ENCODE measurements at places on chromosomes 3 and 15. TPM values are rescaled to one million over a fixed set of nuclear protein-coding genes. Genes with fewer than 3 reads are reported as not detected.

IL17RD gene
- 38.4 TPM for total RNA-seq

ANKUB1 gene
- total RNA-seq = not detected

TNK2 gene
- 17.4 TPM for total RNA-seq

PLA2G4D gene
- total RNA-seq = not detected

GLCE gene
- total RNA-seq = 47.1 TPM

DNA sequence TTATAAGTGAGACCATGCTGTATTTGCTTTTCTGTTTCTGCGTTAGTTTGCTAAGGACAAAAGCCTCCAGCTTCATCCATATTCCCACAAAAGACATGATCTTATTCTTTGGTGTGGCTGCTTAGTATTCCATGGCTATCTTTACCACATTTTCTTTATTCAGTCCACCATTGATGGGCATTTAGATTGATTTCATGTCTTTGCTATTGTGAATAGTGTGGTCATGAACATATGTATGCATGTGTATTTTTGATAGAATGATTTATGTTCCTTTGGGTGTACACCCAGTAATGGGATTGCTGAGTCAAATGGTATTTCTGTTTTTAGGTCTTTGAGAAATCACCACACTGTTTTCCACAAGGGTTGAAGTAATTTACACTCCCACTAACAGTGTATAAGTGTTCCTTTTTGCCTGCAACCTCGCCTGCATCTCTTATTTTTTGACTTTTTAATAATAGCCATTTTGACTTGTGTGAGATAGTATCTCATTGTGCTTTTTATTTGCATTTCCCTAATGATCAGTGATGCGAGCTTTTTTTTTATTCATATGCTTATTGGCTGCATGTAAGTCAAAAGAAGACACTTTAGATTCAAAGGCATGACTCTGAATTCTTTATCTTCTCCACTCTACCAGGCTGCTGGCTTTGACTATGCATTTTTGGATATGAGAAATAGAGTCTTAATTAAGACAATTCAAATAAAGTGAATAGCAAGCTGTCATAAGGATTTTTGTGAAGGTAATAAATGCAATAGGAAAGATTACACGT, 183.3 kb upstream of the SYNPR start:
- no peak overlapping the region for H3K4me3 ChIP-seq
- no peaks in the 10 kb centered on the region for H3K4me1 ChIP-seq
- H3K27ac ChIP-seq = no peak overlapping the region
- DNase-seq = no peak
- H3K27me3 ChIP-seq = no peaks in the 10 kb centered on the region
- no peaks in the 10 kb centered on the region for H3K36me3 ChIP-seq

DNA sequence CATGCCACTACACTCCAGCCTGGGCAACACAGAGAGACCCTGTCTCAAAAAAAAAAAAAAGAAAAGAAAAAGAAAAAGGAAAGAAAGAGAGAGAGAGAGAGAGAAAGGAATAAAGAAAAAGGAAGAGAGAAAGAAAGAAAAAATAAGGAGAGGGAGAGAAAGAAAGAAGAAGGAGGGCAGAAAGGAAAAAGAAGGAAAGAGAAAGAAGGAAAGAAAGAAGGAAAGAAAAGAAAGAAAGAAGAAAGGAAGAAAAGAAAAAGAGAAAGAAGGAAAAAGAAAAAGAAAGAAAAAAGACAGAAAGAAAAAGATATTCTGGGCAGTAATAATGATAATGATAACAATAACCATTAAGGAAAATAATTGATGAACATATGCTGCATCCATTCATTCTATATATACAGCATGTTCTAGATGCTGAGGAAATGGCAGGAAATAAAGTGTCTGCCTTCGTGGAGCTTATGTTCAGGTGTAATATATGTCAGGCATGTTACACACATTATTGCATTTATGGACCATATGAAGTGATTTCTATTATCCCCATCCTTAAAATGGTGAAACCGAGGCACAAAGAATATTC, 37.4 kb upstream of the MAGEF1 start:
- H3K4me3 ChIP-seq = no peak overlapping the region
- peaks cover 4% of the 10 kb centered on the region for H3K27me3 ChIP-seq
- H3K4me1 ChIP-seq = no peaks in the 10 kb centered on the region

GRCh38 chr3:94064243-94064860, 1.5 kb downstream of the NSUN3 start:
- no peak for DNase-seq
- H3K4me3 ChIP-seq = no peak overlapping the region
- H3K4me1 ChIP-seq = no peaks in the 10 kb centered on the region

DNA sequence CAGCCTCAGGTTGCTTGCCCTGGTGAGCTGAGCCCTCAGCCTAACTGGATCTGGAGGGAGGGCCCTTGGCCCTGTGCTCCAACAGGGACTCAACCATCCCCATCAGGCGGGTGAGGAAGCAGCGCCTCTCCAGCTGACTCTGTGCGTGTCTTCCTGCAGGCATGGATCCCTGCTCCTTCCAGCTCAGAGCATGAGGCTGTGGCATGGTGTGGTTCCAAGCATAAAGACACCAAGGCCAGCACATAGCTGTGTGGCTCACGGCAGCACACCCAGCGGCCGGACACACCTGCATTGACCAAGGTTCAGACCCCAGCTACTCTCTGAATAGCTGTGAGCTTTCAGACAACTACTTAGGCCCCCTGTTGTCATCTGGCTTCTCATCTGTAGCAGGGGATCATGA, 131.0 kb upstream of the PLXNA1 start:
- no peak overlapping the region for H3K4me3 ChIP-seq
- DNase-seq = no peak
- no peaks in the 10 kb centered on the region for H3K27me3 ChIP-seq

DNA sequence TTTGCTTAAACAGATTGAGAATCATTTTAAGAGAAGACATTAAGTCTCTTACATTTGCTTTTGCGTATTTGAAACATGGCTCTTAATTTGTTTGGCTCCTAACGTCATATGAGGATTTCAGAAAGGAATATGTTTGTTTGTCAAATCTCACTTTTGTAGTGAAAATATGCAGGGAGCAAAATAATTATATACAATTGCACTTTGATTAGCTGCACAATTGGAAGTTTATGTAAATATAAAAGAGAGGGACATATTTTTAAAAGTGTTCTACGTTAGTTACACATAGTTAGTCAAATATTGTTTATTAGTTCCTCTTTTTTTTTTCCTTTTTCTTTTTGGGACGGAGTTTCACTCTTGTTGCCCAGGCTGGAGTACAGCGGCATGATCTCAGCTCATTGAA, 42.7 kb upstream of the GOLIM4 start:
- DNase-seq = no peak
- H3K36me3 ChIP-seq = no peaks in the 10 kb centered on the region
- H3K27ac ChIP-seq = no peak overlapping the region
- no peak overlapping the region for H3K4me3 ChIP-seq
- H3K4me1 ChIP-seq = no peaks in the 10 kb centered on the region

- no peaks in the 10 kb centered on the region for H3K36me3 ChIP-seq
- no peak overlapping the region for H3K27ac ChIP-seq
- H3K27me3 ChIP-seq = no peaks in the 10 kb centered on the region
- no peaks in the 10 kb centered on the region for H3K4me1 ChIP-seq
Measured at GRCh38 chr15:40948706-40949473, 4.4 kb upstream of the CHAC1 start.

DNA sequence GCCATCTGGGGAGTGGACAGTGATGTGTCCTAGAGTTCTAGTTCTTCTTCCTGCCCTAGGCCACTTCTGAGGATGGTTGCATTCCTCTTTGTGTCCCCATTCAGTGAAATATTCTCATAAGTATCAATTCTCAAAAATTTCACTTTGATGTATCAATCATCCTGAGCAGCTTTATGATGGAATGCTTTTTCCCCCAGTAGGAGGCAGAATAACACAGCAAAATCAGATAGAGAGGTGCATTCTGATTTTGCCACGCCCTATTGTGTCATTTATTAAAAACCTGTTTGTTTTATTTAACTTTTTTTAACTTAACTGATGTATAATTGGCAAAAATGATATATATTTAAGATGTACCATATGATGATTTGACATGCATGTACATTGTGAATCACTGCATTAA, 656.0 kb upstream of the GRM7 start:
- no peaks in the 10 kb centered on the region for H3K27me3 ChIP-seq
- peak; percentile 6 for DNase-seq
